Stimulated activated CD8-positive, alpha-beta memory T cell treated with anti-CD3 and anti-CD28 coated beads, Interleukin-7, amount 100 ng/mL, for 48 hours (primary cell): ENCODE measurements at places on chromosomes 16 and 17.

DNA sequence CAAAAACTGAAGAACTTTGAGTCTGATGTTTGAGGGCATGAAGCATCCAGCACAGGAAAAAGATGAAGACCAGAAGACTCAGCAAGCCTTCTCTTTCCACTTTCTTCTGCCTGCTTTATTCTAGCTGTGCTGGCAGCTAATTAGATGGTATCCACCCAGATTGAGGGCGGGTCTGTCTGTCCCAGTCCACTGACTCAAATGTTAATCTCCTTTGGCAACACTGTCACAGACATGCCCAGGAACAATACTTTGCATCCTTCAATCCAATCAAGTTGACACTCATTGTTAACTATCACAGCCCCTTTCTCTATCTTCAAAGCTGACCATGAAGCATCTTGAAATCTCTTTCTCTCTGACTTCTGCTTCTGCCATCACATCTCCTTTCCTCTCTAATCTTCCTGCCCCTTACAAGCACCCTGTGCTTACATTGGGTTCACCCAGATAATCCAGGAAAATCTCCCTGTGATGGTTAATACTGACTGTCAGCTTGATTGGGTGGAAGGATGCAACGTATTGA is 115.9 kb upstream of the CDH13 start:
- no peak for DNase-seq

- DNase-seq: no peak
Measured at GRCh38 chr17:1920948-1921351, 91.1 kb downstream of the RPA1 start.

- no peak for DNase-seq
Measured at GRCh38 chr16:71746442-71747046, 22.0 kb upstream of the PHLPP2 start.

DNA sequence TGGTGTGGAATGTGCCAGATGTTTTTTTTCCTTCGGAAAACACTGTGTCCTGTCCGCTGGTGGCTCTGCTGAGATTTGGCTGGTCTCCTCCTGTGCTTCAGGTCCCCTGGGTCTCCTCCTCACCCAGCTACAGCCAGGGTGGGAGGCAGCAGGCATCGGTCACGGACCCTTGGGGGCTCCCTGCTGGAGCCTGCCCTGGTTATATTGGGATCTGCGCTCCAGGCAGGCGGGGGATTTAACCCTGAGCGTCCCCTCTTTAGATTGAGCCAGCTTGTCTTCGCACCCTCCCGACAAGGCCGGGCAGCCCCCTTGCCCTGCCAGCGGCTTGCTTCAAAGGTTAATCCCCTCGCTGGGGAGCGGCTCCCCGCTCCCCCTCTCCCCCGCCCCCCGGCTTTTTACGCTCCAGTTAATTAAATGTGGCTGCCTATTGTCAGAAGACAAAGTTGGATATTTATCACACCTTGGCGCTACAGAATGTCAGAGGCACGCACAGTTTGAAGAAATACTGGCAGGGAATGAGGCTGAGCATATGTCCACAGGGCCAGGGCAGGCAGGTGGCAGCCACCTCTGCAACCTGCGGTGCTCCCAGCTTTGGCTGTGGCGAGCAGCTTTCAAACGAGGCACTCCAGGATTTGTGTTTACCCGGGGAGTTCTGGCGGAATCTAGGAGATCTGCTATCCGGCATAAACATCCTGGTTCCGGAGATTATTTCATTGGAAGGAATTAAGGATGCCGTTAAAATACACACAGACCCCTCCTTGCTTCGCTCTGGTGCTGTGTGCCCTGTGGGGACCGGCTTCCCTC is 38.2 kb upstream of the GSE1 start:
- no peak for DNase-seq

- no peak for DNase-seq
Measured at GRCh38 chr17:48970224-48970623, 1.8 kb upstream of the GIP start.

- DNase-seq: no peak
Measured at GRCh38 chr17:511001-511698, 158.5 kb upstream of the RPH3AL start.

DNA sequence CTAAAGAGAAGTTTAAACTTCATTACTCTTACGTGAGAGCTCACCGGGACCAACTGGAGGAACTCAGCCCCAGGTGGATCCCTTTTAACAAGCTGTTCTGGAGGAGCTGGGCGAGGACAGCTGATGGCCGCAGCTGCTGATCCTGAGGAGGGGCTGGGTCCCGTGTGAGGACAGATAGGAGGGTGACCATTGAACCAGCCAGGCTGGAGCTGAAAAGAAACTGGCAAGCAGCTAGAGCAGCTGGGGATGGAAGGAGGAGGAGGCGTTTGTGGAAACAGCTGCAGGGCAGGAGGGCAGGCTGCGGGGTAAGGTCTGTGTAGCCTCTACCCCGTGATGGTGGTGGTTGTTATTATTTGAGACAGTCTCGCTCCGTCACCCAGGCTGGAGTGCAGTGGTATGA is 119.5 kb downstream of the AATF start:
- no peak for DNase-seq

- no peak for DNase-seq
Measured at GRCh38 chr17:17683710-17684365, 2.6 kb downstream of the RAI1 start.

- DNase-seq: no peak
Measured at GRCh38 chr17:74808714-74809430, 32.7 kb upstream of the NAT9 start.

DNA sequence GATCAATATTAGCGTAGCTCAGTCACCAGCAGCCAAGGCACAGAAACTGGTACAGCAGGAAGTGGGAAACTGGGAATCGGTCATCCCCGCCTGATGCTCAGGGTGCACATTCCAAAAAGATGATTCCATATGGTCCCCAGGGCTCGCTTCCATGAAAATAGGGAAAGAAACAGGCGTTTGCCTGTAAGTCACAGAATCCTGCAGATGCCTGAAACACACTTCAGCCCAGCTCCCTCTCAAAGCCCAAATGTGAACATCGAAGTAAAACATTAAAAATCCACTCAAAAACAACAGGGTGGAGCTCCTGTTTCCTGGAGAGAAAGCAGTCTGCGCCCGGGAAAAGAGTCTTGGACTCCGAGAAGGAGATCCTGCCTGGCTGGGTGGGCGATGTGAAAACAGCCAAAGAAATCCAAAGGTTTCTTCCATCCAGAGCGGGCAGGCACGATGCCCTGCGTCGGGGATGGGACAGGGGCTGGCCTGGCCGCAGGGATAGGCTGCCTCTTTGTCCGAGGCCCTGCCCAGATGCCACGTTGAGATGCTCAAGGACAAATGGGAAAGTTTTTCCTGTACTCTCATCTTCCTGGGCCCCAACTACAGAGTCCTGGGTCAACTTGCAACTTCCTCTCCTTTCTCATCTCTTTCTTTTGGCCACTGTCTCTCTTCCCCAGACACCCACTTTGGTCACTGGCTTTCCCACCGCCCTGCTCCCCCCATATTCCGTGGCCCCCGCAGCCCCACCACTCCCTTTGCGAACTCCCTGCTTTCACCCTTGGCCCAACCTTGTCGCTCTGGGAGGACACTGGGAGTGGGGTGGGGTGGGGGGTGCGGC is 743 bp downstream of the WIPI1 start:
- no peak for DNase-seq

GRCh38 chr17:70171159-70171558 is 1.8 kb downstream of the KCNJ2 start:
- DNase-seq: no peak

DNA sequence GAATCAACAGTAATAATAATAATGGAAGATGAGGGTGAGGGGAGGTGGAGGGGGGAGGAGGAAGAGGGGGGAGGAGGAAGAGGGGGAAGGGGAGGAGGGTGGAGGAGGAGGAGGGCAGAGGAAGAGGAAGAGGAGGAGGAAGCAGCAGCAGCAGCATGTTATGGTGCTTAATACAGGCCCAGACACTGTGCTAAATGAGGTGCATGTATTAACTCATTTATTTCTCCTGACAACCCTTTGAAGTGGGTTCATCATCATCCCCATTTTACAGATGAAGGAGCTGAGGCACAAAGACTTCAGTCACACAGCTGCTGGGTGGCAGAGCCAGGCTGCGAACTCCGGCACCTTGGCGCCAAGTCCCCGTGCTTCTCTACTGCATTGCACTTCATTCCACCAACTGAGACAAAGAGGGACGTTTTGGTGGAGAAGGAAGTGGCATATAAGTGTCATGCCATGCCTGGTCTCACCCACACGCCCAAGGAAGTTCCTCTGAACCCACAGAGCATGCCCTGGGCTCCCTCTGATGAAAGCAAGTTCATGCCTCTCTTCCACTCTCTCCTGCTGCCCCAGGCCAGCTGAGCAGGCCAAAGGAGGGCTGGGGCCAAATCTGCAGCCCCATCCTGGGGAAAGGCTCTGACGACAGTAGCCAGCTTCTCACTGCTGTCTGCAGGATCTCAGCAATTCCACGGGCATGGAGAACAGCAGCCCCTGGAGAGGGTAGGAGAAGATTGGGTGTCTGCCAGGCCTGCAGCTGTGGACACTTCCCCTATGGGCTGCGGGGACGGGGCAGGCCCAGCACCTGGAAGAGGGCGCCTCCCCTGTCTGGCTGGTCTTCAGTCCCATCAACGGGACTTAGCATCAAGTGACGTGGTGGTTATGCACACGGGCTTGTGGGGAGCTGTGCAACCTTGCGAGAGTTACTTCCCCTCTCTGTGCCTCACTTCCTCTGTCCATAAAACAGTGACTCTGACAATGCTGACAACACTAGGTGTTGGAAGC is 21.8 kb downstream of the XYLT1 start:
- DNase-seq: no peak

DNA sequence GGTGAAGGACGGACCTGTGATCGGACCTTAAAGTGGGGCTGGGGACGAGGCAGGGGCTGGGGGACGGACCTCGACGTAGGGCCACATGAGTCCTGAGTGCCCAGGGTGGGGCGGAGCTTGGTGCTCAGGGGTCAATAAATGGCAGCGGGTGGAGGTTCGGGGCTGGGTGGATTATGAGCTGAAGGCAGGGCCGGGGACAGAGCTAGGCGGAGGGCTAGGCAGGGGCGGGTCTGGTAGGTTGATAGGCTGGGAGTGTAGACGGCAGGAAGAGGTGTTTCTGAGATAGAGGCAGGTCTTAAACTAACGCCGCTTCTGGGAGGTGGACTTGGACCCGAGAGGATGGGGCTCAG is 733 bp downstream of the CHRNB1 start:
- no peak for DNase-seq

GRCh38 chr17:27529230-27529796 is 73.1 kb downstream of the KSR1 start:
- no peak for DNase-seq

DNA sequence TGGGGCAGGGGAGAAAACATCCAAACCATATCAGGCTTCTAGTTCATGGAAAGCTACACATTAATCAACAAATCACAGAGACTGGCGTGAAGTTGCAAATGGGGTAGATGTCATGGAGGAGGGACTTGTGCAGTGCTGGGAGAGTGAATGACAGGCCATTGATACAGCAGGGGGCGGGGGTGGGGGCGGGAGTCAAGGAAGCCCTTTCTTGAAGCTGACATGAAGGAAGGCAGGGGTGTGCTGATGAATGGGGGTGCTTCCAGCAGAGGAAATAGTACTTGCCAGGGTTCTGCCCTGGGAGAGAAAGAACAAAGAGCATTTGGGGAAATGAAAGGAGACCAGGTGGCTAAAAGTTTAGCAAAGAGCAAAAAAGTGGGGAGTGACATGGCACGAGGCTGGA is 269.9 kb downstream of the SHISA9 start:
- no peak for DNase-seq

DNA sequence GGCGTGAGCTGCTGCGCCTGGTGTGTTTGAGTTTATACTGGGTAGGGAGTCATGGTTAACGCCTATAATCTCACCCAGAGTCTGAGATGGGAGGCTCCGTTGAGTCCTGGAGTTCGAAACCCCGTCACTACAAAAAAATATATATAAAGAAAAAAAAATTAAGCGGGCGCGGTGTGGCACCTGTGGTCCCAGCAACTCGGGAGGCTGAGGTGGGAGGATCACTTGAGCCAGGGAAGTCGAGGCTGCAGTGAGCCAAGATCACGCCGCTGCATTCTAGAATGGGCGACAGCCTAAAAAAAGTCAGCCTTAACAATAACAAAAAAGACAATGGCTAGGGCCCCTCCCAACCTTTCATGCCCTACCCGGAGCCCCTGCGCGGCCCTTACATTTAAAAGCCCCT is 17.2 kb upstream of the PRR14 start:
- DNase-seq: no peak

GRCh38 chr17:44267165-44267455 is 825 bp downstream of the SLC4A1 start:
- no peak for DNase-seq

GRCh38 chr16:24077966-24078365 is 178.2 kb upstream of the CACNG3 start:
- DNase-seq: no peak

DNA sequence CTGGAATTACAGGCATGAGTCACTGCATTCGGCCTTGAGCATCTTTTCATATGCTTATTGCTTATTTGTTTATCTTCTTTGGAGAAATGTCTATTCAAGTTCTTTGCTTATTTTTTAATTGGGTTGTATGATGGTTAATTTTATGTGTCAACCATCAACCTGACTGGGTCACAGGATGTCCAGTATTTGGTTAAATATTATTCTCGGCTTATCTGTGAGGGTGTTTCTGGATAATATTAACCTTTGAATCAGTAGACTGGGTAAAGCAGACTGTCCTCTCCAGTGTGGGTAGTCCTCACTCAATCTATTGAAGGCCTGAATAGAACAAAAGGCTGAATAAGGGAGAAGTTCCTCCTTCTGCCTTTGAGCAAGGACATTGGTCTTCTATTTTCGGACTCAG is 142.0 kb downstream of the SSH2 start:
- no peak for DNase-seq

- DNase-seq: no peak
Measured at GRCh38 chr17:40901981-40902474, 17.0 kb upstream of the KRT20 start.

GRCh38 chr17:36937959-36938565 is 787 bp downstream of the LHX1 start:
- no peak for DNase-seq

GRCh38 chr16:54647216-54647615 is 283.4 kb upstream of the IRX5 start:
- DNase-seq: no peak
